ENCODE measurements at places on chromosomes 12 and 14. TPM values are rescaled to one million over a fixed set of nuclear protein-coding genes. Genes with fewer than 3 reads are reported as not detected.
A peak's percentile ranks its signal among the peaks of the same experiment; 100 is the strongest.

GRCh38 chr12:114411071-114411837, 5.3 kb upstream of the TBX5 start:
- peaks cover 16% of the 10 kb centered on the region for H3K4me1 ChIP-seq
- no peaks in the 10 kb centered on the region for H3K36me3 ChIP-seq
- no peaks in the 10 kb centered on the region for H3K27me3 ChIP-seq
- peak; percentile 76 for DNase-seq
- H3K27ac ChIP-seq = peak overlapping the region; percentile 92

Gene SLC6A15
- 0.99 TPM for total RNA-seq

Gene INHBC
- total RNA-seq = not detected

GRCh38 chr12:61758661-61759060, 501.5 kb upstream of the USP15 start:
- DNase-seq = no peak
- no peak overlapping the region for H3K4me3 ChIP-seq
- no peak overlapping the region for H3K27ac ChIP-seq
- no peaks in the 10 kb centered on the region for H3K4me1 ChIP-seq

DNA sequence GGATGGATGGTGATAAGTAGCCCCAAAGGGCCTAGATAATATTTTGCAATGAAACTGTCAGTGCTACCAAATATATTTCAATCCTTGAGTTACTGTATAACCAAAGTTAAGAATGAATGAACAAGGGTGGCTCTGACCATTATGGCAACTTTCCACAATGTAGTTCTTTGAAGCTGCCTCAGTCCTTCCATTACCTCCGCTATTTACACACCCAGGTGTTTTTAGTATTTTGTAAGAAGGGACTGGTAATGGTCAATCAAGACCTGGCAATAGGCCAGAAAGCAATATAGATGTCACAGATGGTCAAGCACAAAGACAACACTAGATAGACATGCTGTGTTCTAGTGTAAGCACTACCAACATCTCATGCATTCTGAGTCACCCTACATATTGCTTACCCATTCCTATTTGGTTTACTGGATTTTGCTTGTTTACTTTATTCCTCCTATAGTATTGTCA, 16.3 kb downstream of the DUSP16 start:
- no peak for DNase-seq
- no peak overlapping the region for H3K4me3 ChIP-seq
- H3K27me3 ChIP-seq = no peaks in the 10 kb centered on the region
- no peaks in the 10 kb centered on the region for H3K4me1 ChIP-seq
- H3K27ac ChIP-seq = no peak overlapping the region

GRCh38 chr12:123021688-123022604, 41.5 kb downstream of the ARL6IP4 start:
- no peak for DNase-seq
- H3K4me1 ChIP-seq = peaks cover 6% of the 10 kb centered on the region
- H3K27me3 ChIP-seq = no peaks in the 10 kb centered on the region
- no peaks in the 10 kb centered on the region for H3K36me3 ChIP-seq
- H3K27ac ChIP-seq = no peak overlapping the region

DNA sequence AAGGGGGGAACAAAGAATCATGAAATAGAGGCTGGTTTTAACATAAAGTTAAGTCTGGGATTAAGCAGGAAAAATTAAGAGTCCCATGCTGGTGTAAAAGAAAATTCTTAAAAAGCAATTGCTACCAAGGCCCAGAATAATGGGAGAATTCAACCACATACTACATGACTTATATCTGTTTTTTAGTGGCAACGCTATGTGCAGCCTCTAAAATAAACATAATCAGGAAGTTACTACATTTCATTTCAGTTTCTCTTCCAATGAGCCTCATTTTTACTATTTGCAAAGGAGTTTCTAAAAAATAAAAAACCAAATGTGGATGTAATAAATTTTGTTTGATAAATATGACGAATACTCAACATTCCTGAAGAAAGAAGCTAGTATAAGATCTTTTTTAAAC, 58.1 kb downstream of the CPNE8 start:
- H3K27ac ChIP-seq = no peak overlapping the region
- no peaks in the 10 kb centered on the region for H3K36me3 ChIP-seq
- no peaks in the 10 kb centered on the region for H3K27me3 ChIP-seq
- peaks cover 2% of the 10 kb centered on the region for H3K4me1 ChIP-seq
- no peak for DNase-seq

GRCh38 chr14:68264260-68264569, 444.6 kb downstream of the RAD51B start:
- H3K4me3 ChIP-seq = no peak overlapping the region
- no peaks in the 10 kb centered on the region for H3K27me3 ChIP-seq
- DNase-seq = no peak
- no peaks in the 10 kb centered on the region for H3K36me3 ChIP-seq
- no peak overlapping the region for H3K27ac ChIP-seq
- no peaks in the 10 kb centered on the region for H3K4me1 ChIP-seq

GRCh38 chr14:64880221-64881121, 764 bp upstream of the SPTB start:
- H3K4me3 ChIP-seq = no peak overlapping the region
- no peak overlapping the region for H3K27ac ChIP-seq
- DNase-seq = peak; percentile 6
- H3K36me3 ChIP-seq = no peaks in the 10 kb centered on the region

All from fibroblast of lung (primary cell).